Foreskin keratinocyte (primary cell): ENCODE measurements at places on chromosomes 11 and 22. TPM values are rescaled to one million over a fixed set of nuclear protein-coding genes. Genes with fewer than 3 reads are reported as not detected.

DNA sequence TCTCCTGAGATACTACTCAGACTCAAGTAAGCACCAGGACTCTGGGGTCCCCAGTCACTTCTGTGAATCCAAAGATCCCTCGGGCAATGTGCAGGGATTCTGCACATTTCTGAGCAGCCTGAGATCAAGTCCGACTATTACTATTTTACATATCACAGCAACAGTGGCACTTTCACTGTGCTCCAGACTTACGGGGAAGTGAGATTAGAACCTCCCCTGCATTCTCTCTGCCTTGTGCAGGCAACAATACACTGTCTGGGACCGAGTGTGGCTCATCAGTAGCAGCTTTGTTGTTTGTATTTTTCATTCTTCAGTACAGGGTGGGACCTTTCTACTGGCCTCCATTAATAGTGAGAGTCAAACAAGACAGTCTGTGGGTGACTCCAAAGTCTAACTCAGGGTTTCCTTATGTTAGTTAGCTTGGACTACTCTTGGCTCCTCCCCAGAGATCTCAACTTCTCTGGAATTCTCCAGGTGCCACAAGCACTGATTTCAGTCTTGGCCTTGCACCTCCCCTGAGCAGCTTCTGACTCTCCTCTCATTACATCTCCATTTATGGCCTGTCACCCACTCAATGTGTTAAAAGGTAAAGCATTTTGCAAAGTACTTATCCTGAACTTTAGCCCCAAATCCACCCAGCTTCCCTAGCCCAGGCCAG, 76.2 kb upstream of the TOP3B start:
- no peak for DNase-seq

The RGL4 gene
- not detected in 2 replicates for polyA plus RNA-seq

- DNase-seq = no peak
Measured at GRCh38 chr22:26922806-26923205, 265.4 kb downstream of the MIAT start.

DNA sequence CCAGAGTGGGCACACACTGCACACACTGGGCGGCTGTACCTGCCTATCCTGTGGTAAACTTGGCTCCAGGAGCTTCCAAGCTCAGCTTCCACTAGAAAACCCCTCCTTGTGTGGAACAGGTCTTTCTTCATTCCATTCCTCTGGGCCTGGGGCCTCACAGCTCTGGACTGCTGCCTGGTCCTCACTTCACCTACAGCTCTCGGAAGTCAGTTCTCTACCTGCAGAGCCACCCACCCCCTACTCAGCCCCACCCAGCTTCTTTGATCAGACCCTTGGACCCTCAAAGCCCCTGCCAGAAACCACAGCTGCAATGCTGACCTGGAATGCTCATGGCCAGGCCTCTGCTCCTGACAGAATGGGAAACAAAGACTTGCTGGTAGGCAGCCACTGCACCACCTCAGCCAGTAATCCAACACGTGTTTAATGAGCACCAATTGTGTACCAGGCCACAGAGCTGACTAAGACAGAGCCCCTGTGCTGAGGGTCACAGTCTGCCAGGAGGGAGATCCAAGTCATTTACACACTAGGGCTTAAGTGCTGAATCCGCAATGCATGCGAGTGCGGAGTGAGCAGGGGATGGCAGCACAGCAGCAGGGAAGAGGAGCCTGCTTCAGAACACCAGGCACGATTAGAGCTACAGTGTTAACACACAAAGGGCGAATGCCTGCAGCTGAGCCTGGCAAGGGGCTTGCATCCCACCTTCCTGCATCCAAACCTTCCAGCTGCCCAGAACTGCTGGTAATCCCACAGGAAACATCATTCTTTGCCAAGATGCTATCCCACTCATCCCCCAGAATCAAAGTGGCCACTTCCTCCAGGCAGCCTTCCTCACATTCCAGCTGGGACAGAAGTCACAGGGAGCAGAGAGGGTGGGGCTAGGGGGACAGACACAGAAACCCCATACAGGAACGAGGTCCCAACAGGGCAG, 4.6 kb downstream of the GNB1L start:
- DNase-seq = no peak

The MRGPRX2 gene
- polyA plus RNA-seq = not detected in 2 replicates

The IGLL1 gene
- not detected in 2 replicates for polyA plus RNA-seq

GRCh38 chr22:49965091-49966040, 4.8 kb downstream of the PIM3 start:
- no peak for DNase-seq

GRCh38 chr11:85590848-85591483, 36.2 kb downstream of the DLG2 start:
- DNase-seq = peak; percentile 49

DNA sequence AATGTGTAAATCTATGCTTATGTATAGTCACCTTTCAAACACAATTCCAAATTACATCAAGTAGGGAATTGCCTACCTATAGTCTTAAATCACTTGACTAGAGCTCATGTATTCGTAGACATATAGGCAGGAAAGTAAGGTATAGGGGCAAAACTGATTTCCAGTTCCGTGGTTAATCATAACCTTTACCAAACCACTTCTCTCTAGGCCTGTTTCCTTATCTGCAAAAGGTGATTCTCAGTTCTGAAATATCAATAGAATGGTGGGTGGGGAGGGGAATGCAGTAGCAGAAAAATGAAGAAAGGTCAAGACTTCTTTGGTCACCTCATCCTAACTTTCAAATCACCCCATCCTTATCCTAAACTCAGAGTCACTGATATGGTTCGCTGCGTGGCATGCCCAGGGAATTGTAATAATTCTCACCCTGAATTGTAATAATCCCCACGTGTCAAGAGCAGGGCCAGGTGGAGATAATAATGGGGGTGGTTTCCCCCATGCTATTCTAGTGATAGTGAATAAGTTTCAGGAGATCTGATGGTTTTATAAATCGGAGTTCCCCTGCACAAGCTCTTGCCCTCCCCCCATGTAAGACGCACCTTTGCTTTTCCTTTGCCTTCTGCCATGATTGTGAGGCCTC, 1.9 kb upstream of the ANO5 start:
- DNase-seq = no peak

The ZP1 gene
- polyA plus RNA-seq = not detected in 2 replicates

The CBX6 gene
- polyA plus RNA-seq = 8.5 and 11.4 TPM in 2 replicates

The F2 gene
- 0.03 TPM in 1 of 2 replicates, not detected in the other for polyA plus RNA-seq

- DNase-seq = no peak
Measured at GRCh38 chr11:638631-639331, 1.7 kb downstream of the DRD4 start.

The TLCD5 gene
- polyA plus RNA-seq = 4.1 and 4.2 TPM in 2 replicates

The LYVE1 gene
- not detected in 2 replicates for polyA plus RNA-seq

The KRTAP5-7 gene
- polyA plus RNA-seq = not detected in 2 replicates

- DNase-seq = no peak
Measured at GRCh38 chr11:45657496-45658260, 7.7 kb downstream of the CHST1 start.

The SPI1 gene
- polyA plus RNA-seq = not detected in 2 replicates

DNA sequence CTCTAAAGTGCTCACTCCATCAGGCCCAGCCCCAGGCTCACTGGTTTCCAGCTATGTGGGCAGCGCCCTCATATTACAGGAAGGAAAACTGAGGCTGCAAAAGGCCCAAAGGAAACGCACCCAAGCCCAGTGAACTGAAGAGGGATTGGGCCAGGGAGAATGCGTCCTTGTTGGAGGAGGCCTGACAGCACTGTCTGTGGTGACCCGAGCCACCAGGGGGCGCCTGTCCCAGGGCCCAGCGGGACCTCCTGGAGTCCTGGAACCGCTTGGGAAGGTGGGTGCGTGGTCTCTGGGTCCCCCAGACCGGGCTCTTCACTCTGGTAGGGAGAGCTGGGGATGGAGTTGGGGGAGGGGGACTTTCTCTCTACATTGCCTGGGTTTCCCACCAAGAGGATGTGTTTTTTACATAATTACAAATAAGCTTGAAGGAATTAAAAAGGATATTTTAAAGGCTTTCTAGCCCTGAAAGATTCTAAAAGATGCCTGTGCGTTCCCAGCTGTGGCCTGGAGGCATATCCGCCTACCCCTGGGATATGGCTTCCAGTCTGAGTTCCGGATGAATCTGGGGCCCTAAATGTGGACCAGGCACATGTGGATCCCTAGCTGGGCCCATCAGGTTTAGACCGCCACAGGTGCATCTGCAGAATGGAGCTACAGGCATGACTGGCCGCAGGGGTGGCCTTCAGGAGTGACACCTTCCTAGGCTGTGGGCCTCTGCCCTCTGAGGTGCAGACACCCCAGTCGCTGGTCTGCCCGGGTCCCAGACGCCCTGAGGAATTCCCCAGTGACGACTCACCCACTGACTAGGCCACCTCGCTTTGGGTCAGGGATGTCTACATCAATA, 4.2 kb downstream of the SPI1 start:
- DNase-seq = no peak

DNA sequence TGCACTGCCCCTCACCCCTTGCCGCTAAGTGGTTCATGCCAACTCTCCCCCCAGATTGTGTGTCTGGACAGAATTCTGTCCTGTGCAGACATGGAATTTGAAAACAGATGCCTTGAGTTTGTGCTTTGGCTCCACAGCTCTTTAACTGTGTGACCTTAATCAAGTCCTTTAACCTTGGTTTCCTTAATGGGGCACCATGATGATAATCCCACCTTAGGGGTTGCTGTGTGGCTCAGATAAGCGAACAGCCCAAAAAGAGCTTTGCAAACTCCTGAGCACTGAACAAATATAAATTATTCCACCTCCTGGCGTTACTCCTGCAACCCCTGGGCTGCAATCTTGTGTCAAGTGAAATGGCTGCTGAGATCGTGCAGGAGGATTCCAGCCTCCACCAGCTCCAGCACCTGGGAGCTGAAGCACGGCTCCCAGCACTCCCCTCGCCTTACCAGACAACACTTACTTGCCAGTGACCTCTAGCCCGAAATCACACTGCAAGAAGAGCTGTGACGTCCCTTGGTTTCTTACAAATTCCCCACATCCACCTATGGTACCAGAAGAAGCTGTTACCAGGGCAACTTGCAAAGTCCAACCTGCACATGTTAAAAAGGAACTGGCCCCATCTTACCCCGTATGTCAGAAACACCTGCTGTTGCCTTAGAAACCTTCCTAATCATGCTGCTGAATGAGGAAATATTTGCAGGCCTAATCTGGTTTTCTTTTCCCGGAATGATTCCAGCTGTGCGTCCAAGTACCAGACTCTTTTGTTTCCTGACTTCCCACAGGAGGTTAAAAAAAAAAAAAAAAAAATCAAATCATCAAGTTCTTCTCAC, 13.2 kb downstream of the VPS37C start:
- no peak for DNase-seq

- DNase-seq = no peak
Measured at GRCh38 chr11:2789331-2789730, 89.5 kb upstream of the KCNQ1OT1 start.

DNA sequence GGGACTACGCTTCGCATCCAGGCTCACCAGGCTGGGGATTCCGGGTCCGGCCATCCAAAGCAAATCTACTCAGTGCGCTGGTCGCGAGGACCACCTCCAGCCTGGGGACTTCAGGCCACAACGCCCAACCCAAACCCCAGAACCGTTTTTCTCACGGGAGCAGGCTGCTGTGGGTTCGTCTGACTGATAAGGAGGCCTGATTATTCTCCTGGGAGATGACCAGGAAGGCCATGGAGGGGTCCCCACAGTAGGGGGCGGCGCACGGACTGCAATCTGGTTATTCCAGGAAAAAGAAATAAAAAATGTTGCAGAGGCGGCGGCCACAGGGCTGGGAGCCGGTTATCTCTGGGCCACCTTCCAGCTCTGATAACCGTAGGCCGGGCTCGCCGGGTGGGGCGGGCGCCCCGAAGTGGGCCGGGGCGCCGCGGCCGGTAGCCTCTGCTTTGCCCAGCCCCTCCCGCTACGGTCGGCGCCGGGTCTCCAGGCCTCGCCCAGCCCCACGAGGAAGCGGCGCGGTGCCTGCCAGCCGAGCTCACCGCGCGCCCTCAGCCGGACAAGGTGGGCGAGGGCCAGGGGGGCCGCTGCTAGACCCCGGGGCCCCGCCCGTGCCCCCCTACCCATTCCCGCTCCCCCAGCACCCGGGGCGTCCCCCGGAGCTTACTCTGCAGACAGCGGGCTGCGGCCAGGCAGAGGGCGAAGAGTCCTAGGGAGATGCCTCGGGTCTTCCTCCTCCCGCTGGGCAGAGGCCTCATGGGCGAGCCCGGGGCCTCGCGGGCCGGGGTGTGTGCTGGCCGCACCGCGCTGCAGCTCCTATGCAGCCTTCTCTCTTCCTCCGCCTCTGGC, 446 bp downstream of the VSTM5 start:
- DNase-seq = no peak

The TRIM68 gene
- 4.5 and 4.8 TPM in 2 replicates for polyA plus RNA-seq

- DNase-seq = no peak
Measured at GRCh38 chr11:116927163-116927974, 89.9 kb upstream of the APOA1 start.

The UCP3 gene
- 0.12 and 0.26 TPM in 2 replicates for polyA plus RNA-seq

- DNase-seq = no peak
Measured at GRCh38 chr11:93904716-93905115, 54.3 kb upstream of the VSTM5 start.

DNA sequence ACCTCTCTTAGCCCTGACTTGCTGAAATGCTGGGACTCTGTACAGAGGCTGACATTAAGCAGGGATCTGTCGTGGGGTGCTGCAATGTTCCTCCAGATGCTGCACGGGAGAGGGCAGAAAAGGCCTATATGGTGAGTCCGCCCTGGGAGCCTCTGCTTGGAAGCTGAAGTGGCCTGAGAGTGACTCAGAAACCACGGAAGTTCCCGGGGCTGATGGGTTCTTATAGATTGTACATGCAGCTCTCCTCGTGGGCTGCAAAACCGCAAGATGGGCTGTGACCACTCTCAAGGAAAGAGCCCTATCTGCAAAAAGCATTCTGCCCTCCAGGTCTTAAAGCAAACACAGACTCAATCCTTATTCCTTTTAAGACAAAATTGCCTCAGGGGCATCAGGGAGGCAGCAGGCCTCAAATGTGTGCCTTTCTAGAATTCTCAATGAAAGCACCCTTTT, 5.8 kb upstream of the SLC43A3 start:
- peak; percentile 33 for DNase-seq

DNA sequence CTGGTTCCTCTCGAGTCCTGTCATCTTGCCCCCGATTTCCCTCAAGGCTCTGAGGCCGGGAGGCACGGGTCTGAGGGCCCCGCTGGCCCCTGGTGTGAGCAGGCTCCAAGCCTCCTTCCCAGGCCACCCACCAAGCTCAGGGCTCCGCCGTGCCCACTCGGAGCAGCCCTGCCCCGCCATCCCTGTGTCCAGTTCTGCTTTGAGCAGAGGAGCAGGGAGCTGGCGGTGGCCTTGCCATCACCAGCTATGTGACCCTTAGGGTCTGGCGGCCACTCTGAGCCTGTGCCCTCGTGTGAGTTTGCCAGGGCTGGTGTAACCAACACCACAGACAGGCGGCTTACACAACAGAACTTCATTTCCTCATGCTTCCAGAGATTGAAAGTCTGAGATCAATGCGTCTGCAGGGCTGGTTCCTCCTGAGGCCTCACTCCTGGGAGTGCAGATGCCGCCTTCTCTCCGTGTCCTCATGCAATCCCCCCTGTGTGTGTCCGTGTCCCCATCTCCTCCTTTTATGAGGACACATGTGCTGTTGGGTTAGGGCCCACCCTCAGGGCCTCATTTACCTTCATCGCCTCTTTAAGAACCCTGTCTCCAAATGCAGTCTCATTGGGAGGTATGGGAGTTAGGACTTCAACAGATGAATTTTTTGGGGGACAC, 36.5 kb upstream of the CELSR1 start:
- DNase-seq = no peak

The TTLL1 gene
- polyA plus RNA-seq = 1.5 and 2.7 TPM in 2 replicates

- DNase-seq = no peak
Measured at GRCh38 chr11:122598971-122599370, 56.6 kb upstream of the UBASH3B start.

- DNase-seq = no peak
Measured at GRCh38 chr11:6474413-6474792, 662 bp upstream of the TRIM3 start.

- DNase-seq = no peak
Measured at GRCh38 chr22:37288521-37288920, 6.2 kb downstream of the CYTH4 start.
